ENCODE measurements at places on chromosomes 12 and 14.

- DNase-seq: no peak
These were observed 18.9 kb downstream of the PLEKHH1 start for GRCh38 chr14:67551940-67552339.

GRCh38 chr14:76769636-76770292 is 8.5 kb downstream of the VASH1 start:
- peak; percentile 38 for DNase-seq

DNA sequence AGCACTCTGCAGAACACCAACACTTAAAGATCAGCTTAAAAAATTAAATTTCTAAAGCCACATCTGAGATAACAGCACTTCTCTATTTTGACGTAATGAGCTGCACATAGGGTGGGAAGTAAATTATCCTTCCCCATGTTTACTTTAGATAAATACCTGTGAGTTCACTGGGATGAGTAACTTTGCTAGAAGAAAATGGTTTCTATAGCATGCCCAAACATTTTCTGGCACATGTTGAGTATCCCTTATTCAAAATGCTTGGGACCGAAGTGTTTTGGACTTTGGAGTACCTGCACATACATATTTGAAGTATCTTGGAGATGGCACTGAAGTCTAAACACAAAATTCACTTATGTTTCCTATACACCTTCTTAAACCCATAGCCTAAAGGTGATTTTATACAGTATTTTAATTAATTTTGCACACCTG is 6.6 kb downstream of the SLC38A2 start:
- no peak for DNase-seq

GRCh38 chr14:20455355-20456300 is 602 bp downstream of the APEX1 start:
- no peak for DNase-seq

- DNase-seq: no peak
These were observed 177.0 kb downstream of the C12orf75 start for GRCh38 chr12:105507311-105508038.

DNA sequence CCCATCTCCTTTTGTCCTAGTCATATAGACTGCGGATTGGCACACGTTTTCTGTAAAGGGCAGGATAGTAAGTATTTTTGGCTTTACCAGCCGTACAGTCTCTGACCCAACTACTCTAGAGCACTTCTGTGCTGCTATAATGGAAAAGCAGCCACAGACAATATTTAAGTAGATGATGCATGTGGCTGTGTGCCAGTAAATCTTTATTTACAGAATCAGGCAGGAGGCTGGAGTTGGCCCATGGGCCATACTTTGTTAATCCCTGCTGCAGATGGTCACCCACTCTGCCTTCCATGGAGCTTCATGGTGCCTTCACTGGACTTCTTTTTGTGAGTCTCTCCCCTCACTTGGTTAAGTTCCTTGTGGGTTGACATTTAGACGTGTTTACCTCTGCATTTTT is 584.5 kb upstream of the TBX3 start:
- DNase-seq: no peak

DNA sequence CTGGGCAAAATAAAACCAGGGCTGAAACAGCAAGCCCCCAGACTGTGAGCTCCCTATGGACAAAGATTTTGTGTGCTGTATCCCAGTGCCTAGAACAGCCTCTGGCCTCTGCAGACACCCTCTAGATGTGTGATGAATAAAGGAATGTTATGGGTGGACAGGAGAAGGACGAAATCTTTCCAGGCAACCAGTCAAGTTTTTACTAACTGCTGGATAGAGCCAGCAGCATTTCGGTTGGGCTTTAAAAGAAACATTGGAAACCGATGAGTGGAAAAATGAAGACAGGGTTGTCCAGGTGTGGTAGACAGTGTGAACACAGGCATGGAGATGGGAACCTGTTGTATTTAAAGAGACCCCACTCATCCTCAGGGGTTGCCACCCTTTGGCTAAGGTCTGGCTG is 4.0 kb downstream of the CHGA start:
- DNase-seq: no peak

- DNase-seq: no peak
These were observed 77.1 kb downstream of the KCNMB4 start for GRCh38 chr12:70443062-70443673.

DNA sequence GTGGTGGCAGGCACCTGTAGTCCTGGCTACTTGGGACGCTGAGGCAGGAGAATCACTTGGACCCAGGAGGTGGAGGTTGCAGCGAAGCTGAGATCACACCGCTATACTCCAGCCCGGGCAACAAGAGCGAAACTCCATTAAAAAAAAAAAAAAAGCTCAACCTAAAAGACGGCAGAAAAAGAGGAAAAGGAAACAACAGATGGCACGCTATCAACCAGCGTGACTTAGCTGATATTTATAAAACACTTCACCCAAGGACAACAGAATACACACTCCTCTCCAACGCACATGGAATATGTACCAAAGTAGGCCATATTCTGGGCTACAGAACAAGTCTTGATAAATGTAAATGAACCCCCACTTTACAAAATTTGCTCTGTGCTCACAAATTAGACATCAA is 34.0 kb upstream of the CLMN start:
- DNase-seq: no peak

- DNase-seq: no peak
These were observed 150.9 kb downstream of the MED13L start for GRCh38 chr12:116126610-116127009.

- DNase-seq: no peak
These were observed 34.4 kb upstream of the CRADD start for GRCh38 chr12:93642751-93643150.
